Eye (tissue), 1 donor: ENCODE measurements at places on chromosomes 5 and 9.
A peak's percentile ranks its signal among the peaks of the same experiment; 100 is the strongest.

DNA sequence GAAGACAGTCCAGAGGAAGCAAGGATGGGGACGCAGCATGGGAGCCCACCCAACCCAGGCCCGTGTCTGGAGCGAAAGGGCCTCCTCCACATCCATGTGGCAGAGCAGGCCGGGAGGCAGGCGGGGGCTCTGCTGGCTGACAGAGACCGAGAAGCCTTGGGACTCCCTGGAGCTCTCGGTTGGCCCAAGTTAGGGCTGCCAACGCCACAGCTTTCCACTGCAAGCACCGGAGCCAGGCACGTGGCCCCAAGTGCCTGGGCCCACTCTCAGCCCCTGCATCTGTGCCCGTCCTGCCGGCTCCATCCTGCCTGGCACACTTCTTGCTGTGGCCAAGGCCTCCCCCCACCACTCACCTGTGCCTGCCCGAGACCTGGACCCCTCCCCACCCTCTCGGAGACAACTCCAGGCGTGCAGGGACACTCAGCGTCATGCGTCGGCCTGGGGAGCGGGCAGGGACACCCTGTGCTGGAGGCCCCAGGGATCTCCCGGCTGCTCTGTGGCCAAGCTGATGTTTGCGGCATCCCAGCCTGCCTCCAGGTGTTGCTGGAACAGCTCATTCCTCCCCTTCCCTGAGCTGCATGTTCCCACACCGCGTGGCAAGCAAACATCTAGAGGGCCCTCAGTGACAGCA, 31.5 kb downstream of the SLC6A3 start:
- DNase-seq: no peak

DNA sequence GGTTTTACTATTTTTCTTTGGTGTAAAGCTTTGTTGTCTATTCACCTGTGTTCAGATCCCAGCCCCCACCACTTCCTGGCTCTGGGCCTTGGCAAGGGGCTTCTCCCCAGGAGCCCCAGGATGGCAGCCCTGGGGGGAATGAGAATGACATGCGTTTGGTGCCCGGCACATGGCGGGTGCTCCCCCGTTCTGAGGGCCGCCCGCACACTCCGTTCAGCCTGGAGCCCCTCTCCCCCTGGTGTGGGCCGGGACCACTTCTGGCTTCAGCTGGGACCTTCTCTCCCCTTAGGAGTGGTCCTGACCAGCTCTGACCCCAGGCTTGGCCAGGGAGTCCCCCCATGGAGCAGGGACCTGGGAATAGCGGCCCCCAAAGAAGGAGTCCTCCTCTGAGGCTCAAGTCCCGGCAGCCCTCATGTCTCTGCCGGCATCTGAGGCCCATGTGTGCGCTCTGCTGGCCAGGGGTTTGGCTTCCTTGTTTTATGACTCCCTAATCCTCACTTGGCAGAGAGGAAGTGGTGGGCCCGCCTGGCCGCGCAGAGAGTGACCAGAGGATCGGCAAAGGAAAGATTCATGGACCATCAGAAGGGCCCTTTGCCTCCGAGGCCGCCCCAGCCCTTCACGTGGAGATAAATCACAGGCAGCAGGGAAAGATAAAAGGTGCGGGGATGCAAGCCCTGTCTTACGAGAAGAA, 57.0 kb upstream of the LMX1B start:
- no peak for DNase-seq

DNA sequence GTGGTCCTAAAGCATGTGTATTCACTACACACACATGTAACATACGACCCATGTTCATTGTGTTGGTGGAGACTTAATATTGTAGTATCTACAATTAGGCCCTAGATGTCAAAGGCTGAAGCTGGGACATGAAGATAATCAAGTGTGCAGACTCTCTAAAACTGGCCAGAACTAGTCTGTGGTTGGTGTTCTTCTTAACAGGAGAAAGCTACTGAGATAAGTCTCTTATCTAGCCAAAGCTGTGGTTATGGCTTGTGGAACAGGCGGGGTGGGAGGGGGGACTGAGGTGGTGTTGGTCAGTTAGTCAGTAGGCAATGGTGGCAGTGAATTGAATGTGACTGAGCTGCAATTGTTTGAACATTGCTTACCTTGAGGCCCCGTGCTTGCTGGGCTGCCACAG, 112.7 kb upstream of the SLC24A2 start:
- DNase-seq: no peak

DNA sequence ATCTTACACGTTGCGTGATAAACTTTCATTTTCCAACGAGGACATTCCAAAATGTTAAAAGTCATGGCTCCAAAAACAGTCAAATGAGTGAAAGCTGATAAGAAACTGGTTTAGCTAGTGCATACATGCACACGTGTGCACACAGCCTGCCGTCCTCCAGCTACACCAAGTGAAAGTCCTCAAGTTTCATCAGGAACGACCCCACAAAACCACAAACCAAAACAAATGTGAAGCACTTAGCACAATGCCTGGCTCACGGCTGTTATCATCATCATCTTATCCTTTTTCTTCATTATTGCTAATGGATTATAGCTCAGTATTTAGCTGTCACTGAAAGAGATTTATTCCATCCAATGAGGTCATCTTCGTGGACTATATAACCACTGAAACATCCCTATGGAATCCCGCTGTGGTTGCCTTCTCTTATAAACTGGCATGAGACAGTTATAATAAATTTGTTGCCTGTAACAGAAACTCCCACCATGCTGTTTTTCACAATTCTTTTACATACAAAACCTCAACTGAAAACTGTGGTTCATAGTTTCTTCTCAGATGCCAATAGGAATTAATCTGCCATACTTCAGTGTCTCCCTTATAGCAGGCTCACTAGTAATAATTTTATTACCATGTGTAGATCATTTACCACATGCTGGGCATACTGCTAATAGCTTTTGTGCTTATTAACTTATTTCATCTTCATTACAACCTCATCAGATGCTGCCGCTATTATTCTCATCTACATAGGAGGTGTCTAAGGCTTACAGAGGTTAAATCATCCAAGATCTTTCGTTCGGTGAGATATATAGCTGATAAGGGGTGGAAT, 56.1 kb downstream of the SAXO1 start:
- peak; percentile 41 for DNase-seq

DNA sequence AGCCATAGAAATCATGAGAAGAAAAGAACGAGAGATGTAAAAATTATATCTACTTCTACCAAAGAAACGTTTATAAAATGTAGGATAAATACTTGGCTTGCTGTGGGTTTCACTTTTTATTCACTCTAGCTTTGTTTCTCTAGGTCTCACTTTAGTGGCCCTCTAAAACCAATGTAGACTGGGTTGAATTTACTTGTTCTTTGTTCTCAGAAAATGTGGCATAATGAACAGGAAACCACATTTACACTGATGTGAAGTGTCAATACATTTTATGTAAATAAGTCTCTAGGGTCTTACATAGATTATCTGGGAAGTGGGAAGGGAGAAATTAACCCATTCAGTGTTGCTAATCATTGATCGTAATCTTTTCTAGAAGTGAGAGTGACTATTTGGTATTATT, 58.9 kb downstream of the PLPPR1 start:
- DNase-seq: no peak

GRCh38 chr5:604391-604831, 7.7 kb upstream of the CEP72 start:
- DNase-seq: no peak

DNA sequence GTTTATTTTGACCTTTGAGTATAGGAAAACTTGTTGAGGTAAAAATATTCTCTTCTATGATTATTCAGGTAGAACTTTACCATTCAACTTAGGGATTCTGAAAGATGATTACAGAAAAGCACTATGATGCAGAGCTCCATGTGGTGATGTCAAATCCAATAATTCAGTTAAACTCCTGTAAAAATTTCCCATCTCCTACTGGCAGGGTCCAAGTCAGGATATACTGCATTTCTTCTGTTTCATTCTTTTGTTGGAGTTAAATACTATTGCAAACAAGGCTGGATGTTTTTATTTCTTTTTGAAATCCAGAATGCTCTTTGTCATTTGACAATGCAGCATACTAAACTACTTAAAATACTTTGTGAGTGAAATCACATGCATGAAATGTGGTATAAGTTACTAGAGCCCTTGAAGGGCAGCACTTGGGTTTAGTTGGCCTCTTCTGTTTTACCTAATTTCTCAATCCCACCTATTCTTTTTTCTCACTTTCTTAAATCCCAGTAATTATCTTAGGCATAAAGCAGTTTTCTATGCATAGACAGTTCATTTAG, 204.5 kb downstream of the FBXL7 start:
- DNase-seq: peak; percentile 27

DNA sequence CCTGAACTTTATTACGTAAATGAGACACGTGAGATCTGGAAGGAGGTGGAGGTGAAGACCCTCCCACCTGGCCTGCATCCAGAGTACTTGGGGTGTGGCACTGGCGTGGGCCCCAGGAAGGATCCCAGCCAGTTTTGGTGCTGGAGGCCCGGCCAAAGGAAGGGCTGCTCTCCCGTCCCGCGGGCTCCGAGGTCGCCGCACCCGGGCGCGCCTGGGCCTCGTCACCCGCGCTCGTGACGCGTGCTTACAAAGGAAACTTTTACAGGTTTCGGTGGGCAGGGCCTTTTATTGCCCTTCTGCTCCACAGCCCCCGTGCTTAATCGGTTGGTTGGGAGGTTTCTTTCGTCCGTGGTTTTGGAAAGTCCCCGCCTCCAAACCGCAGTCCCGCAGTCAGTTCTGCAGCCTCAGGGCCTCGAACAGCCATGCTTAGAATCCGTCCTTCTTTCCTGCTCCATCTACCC, 29.2 kb downstream of the CDKN2A start:
- DNase-seq: no peak

GRCh38 chr5:38046103-38046502, 206.3 kb upstream of the GDNF start:
- no peak for DNase-seq

DNA sequence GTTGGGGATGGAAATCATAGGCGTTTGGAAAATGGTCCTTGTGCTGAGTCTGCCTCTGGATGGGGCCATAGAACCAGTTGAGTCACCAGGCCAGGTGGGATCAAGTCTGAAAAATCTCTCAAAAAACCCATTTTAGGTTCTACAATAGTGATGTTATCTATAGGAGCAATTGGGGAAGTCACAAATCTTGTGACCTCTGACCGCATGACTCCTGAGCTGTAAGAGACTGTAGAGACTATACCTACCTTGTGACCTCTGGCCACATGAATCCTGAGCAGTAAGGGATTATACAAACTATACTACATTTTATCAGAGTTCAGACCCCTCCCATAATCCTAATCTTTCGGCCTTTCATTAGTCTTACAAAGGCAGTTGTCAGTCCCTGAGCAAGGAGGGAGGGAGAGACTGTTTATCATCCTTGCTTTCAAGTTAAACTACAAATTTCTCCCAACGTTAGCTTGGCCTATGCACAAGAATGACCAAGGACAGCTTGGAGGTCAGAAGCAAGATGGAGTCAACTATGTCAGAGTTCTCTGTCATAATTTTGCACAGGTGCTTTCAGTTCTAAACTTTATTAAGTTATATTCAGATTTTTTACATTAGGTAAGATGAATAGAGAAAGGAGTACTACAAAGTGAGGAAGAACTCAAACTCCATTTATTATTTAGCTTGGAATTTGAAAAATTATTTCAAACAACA, 11.5 kb upstream of the JMY start:
- DNase-seq: no peak

DNA sequence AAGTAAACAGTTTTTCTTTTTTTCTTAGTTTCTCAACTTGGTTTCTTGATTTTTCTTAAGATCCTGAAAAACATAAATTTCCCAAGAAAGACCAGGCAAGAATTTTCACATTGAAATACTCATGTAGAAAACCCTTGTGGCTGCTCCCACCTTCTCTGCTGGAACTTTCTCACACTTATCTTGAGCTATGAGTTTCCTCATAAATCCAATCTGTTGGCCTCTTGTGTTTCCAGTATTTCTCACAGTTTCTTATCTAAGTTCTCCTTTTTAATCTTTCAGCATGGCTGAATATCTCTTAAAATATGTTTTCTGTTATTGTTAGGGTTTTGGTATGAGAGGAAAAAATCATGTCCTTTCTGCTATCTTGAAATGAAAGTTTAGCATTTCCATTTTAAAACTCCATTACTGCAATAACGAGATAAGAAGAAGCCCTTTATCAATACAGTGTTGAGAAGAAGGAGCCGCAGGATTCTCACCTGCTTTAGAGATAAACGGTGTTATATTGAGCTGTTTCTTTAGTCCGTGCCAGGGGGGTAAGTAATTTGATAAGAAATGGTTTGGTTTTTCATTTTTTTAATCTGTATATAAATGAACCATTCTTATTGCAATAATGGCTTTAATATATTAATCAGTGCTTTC, 89.3 kb downstream of the ALDH1A1 start:
- no peak for DNase-seq

DNA sequence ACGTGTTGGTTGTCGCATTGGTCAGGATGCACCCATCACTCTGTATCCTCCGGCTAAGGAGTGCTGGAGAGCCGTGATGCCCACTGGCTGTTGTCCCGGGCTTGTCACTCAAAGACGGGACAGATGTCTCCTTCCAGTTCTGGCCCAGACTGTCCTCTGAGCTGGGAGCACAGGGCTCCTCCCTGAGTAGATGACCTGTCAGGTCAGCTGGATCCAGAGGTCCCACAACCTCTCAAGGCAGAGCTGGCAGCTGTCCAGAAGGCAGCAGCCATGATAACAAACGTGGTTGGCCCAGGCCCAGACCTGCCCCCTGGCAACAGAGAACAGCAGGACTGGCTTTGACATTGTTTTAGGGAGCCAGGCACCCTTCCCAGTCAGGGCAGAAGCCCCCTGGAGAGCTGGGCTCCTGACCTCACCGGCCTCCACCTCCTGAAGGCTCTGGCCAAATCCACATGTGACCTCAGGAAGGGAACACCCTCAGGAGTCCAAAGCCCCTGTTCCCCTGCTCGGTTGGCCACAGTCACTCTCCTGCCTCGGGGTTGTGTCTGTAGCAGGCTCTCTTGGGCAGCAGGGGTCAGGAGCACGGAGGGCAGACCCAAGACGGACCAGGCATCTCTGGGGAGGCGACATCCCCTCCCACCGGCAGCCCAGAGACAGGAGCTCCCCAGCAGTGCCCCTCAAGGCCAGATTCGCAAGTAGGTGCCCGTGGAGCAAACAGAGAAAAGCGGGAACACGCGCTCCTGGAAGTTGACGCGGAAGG, 10.3 kb downstream of the TRIM7 start:
- DNase-seq: no peak

DNA sequence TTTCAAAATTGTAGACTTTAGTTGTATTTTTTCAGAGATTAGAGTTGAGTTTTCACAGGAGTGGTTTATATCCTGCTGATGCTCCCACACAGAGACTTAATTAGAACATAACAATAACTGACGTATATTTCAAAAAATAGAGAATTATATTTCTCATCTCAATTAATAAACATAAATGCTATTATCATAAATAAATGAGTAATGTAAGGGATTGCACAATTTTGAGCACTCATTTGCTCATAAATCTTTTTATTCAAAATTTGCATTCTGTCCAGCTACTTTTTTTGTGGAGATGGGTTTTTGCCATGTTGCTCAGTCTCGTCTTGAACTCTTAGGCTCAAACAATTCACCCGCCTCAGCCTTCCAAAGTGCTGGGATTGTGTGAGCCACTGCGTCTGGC, 515.7 kb upstream of the RORB start:
- no peak for DNase-seq

- DNase-seq: no peak
Measured at GRCh38 chr5:543755-544674, 19.8 kb upstream of the SLC9A3 start.
